GM10248 (cell line): ENCODE measurements at places on chromosomes 16 and 17.
A peak's percentile ranks its signal among the peaks of the same experiment; 100 is the strongest.

DNA sequence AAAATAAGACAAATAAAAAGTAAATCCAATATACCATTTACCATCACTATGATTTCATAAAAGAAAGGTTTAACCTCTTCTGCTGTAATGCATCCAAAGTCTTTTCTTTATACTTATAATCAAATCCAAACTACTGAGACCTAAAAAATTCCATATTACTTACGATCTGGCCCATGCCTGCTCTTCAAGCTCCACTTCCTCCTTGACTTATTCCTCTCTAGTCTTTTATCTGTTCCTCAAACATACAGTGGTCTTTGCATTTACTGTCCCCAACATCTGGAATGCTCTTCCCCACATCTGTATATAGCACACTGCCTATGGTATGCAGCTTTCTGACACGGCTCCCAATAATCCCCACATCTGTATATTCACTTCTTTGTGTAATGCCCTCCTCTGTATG is 33.8 kb downstream of the PCTP start:
- no peak for DNase-seq

DNA sequence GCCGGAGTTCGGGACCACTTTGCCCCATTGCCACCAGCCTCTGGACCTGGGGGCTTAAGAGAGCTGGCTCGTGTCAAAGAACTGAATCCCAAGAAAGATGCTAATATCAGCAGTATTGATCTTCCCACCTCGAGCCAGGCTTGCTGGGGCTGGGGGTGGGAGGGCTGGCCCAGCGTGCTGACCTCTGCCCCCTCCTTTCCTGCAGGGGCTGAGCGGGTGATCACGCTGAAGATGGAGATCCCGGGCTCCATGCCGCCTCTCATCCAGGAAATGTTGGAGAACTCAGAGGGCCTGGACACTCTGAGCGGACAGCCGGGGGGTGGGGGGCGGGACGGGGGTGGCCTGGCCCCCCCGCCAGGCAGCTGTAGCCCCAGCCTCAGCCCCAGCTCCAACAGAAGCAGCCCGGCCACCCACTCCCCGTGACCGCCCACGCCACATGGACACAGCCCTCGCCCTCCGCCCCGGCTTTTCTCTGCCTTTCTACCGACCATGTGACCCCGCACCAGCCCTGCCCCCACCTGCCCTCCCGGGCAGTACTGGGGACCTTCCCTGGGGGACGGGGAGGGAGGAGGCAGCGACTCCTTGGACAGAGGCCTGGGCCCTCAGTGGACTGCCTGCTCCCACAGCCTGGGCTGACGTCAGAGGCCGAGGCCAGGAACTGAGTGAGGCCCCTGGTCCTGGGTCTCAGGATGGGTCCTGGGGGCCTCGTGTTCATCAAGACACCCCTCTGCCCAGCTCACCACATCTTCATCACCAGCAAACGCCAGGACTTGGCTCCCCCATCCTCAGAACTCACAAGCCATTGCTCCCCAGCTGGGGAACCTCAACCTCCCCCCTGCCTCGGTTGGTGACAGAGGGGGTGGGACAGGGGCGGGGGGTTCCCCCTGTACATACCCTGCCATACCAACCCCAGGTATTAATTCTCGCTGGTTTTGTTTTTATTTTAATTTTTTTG is 8.5 kb downstream of the GJD3 start:
- no peak for DNase-seq

GRCh38 chr17:46163316-46163715 is 29.9 kb downstream of the KANSL1 start:
- no peak for DNase-seq

DNA sequence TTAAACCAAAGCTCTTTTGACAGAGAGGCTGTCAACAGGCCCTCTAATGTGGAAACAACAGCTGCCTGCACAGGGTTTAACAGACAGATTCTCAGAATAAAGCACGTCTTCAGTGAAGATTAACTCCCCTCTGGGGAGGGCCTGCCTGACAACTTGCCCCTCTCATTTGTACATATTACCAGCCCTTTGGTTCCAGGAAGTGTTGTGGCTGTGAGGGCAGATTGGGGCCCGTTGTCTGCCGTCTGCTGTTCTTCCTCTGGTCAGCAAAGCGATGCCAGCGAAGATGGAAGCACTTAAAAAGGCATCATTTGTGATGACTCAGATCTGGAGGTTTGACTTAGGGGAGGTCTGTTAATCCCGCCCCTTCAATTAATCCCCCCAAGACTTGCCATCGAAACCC is 177.0 kb upstream of the IRX6 start:
- no peak for DNase-seq

- no peak for DNase-seq
Observed at GRCh38 chr17:7893187-7893880, 4.7 kb downstream of the CHD3 start.

DNA sequence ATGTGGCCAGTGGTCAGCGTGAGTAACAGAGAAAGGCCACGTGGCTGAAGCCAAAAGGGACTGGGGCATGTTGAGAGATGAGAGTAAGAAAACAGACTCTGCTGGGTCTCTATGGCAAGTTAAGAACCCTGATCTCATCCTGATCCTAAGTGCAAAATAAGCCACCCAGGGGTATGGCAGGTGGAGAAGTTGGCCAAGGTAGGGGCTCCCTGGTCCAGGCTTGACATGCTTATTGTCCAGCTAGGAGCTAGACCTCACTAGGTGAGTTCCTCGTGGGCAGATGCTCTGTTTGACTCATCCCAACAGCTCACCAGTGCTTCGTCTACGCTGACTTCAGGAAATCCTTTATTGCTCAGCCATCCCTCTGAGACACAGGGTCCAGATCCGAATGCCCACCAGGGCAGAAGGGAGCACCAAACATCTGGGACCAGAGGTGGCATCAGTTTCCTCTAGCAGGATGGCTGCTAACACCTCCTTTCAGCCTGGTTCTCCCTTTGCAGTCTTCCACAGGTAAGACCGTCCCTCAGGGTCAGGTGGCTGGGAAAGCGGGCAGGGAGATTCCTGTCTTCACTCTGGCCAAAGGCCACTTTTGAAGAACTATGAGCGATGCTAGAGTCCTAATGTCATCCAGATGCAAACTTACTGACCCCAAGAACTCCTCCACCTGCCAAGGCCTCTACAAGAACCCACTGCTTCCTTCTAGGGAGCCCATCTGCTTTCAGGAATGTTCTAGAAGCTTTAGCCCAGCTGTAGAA is 99.5 kb downstream of the CDYL2 start:
- no peak for DNase-seq

DNA sequence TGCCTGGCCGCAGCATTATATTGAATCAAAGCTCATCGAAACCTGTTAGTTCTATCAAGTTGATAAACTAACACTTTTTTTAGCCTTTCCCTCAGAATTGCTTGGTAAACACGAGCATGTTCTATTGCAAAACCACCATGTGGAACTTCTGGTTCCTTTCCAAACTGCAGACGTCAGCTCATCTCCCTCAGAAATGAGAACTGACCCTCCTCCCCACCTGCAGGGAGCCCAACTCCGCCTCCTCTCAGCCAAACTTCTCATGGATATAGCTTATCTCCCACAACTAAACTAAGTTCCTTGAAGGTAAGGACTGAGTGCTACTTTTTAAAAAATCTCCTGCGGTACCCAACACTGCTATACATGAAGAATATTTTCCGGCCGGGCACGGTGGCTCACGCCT is 6.7 kb downstream of the SHMT1 start:
- DNase-seq: no peak

DNA sequence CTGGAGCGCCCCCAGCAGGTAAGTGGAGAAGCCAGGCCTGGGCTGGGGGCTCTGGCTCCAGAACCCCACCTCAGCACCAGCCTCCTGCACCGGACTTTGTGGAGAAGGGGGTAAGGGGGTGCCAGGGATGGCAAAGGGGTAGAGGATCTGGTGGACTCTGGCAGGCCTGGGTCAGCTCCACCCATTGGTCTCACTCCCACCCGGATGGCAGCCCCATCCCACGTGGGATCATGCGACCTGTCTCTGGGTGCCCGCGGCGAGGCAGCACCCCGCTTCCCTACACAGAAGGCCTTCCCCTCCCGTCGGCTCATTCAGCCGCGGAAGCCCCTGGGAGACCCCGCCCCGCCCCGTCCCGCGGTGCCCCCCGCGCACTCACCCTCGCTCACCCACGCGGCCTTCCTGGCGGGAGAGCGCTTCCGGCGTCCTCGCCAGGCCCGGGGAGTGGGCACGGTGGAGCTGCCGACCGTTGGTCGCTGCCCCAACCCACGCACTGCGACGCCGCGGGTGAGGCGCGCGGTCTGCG is 498 bp upstream of the PLEKHG4 start:
- peak; percentile 78 for DNase-seq

DNA sequence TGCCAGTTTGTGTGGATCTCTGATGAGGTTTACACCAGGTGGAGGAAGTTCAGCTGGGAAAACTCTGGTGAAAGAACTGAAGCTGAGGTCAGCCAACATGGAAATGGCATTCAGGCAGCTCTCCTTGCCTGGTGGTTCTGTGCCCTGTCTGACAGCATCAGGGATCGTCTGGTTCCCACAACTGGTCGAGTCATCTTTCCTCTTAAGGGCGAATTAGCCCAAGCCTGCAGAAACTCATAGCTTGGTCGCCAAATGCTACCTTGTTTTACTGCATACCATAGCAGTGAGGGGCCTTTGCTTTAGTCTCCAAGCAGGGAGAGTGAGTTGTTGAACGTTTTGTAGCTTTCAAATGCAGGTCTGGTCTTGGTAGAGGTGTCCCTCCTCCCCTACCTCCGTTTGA is 7.2 kb downstream of the PLCG2 start:
- DNase-seq: no peak

- DNase-seq: no peak
Observed at GRCh38 chr16:81324808-81325207, 10.0 kb downstream of the GAN start.

- DNase-seq: no peak
Observed at GRCh38 chr17:4514206-4514605, 15.5 kb downstream of the SPNS2 start.

DNA sequence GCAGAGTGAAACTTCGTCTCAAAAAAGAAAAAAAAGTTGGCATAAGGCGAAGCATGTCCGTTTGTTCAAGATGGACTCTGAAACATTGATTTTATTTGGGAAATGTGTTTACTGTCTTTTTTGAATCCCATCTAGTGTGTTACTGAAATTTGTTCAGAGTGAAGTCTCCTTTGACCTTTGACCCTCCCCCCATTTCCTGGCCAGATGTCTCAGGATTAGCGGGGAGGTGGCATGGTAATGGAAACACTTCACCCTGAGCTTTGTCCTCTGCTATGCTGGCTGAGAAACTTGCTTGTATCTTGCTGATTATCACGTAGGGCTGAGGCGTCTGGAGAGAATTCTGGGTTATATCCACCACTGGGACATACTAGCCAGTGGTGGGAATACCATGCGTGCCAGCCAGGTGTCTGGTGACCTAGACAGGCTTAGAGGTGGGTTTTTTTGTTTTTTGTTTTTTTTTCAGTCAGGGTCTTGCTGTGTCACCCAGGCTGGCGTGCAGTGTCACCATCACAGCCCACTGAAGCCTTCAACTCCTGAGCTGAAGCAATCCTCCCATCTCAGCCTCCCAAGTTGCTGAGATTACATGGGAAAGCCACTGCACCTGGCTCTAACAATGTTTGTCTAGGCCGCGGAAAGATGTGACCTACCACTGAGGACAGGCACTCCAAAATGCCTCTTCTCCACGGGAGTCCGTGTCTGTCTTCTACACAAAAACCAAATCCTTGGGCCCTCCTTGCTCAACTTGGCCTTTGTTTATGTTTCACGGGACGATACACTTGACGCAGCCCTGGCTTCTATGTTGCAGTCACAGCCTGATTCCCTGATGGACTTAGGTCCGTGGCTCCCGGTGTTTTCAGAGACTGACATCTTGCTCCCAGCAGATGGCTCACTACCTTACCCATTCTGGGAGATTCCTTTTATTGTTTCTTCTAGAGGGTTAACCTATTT is 6.6 kb upstream of the GALK1 start:
- no peak for DNase-seq

DNA sequence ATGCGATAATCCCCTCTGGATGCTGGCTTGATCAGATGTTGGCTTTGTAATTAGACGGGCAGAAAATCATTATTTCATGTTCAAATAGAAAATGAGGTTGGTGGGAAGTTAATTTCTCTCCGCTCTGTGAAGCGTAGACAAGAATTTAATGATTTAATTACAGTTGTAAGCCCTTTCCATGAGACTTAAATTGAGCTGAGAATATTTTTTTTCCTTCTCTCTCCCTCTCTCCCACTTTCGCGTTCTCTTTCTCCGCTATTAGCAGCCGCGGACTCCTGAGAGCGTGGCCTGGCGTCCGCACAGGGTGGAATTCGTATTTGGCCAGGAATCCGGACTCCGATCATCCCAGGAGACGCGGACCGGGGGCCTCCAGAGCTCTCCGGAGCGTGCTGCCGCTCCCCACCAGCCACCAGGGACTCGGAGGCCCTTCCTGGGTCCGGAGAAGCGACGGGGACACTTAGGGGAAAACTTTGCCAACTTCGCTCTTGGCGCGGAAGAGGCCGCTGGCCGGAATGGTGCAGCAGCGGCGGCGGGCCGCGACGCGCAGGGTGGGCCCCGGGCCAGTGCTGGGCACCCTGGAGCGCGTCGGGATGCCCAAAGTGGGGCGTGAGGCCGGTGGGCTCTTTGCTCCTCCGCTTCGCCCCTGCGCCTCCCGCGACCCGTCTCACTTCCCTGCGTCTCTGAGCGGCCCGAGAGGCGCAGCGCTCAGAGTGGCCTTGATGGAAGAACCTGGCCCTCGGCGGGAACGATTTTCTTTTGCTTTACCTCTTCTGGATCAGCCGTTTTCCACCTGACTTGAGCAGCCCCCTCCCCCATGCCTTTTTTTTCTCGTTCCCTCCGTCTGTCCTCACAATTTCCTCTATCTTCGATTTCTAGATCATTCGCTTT is 3.6 kb upstream of the IRX3 start:
- DNase-seq: no peak
